ENCODE measurements at places on chromosomes 2 and 18.

- DNase-seq, result no peak
Observed at GRCh38 chr2:105522645-105523044, 123.8 kb upstream of the FHL2 start.

DNA sequence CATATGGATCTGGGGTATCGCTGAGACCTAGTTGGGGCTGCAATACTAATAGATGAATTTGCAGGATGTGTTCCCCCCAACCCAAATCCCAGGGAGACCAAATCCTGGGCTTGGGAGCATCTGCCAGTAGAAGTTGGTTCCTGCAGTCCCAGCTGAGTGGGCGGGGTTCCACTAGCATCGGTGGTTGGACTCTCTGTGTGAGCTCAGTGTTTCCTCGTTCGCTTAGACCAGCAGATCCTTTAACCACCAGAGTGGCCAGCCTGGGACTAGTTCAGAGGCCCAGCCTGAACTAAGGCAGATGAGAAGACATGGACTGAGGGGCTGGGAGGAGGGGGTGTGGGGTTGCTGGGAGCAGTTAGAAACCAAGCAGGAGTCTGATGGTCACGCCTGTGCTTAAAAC, 40.7 kb downstream of the PCARE start:
- DNase-seq, result no peak

DNA sequence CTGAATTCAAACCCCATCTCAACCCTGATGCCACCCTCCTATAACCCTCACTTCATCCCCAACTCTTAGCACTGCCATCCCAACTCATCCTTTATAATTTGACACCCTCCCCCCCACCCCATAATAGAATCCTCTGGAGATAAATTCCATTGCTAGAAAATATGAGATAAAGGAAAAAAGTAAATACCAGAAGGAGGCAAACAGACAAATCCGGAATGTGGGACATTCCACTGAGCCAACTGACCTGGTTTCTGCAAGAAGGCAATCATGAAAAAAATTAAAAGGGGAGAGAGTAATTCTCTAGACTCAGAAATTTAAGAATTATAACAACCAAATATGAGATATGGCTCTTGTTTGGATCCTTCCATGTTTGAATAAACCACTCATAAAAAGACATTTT, 132.4 kb downstream of the CYP26B1 start:
- no peak for DNase-seq

GRCh38 chr2:117557626-117558025, 256.9 kb upstream of the DDX18 start:
- DNase-seq, result no peak

GRCh38 chr2:44744961-44745892, 196.3 kb upstream of the SIX3 start:
- DNase-seq, result no peak

- DNase-seq, result no peak
Observed at GRCh38 chr2:205119136-205119535, 563.2 kb upstream of the NRP2 start.

- DNase-seq, result no peak
Observed at GRCh38 chr2:173607606-173608311, 253.1 kb downstream of the CDCA7 start.

DNA sequence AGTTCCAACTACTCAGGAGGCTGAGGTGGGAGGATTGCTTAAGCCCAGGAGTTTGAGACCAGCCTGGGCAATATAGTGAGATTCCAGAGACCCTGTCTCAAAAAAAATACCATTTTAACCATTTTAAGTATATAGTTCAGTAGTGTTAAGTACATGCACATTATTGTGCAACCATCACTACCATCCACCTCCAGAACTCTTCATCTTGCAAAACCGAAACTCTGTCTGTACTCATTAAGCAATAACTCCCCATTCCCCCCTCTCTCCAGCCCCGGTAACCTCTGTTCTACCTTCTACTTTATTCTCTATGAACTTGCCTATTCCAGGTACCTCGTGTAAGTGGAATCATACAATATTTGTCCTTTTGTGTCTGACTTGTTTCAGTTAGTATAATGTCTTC, 86.4 kb downstream of the GFPT1 start:
- no peak for DNase-seq

DNA sequence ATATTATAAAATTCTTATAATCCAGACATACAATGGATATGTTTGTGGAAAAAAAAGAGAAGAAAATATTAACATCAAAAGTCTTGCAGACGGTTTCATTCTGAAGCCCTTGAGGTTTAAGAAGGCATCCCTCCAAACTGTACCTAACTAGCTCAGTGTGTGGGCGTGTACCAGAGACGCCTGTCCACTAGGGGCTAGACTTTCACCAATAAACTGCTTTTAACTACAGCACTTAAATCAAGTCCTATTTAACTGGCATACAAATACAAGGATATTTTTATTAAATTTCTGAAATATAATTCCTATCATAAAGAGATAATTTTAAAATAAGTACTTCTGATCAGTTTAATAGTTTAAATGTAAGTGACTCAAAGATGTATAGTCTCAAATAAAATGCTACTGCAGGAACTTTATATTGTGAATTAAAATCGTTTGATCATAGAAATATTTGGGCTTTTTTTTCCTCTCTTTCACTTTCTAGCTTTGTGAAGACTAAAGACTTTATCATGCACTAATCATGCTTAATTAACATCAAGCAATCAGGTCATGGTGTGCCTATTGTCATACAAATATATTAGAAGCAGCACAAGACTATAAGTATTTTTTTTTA, 437.7 kb downstream of the SATB2 start:
- no peak for DNase-seq

DNA sequence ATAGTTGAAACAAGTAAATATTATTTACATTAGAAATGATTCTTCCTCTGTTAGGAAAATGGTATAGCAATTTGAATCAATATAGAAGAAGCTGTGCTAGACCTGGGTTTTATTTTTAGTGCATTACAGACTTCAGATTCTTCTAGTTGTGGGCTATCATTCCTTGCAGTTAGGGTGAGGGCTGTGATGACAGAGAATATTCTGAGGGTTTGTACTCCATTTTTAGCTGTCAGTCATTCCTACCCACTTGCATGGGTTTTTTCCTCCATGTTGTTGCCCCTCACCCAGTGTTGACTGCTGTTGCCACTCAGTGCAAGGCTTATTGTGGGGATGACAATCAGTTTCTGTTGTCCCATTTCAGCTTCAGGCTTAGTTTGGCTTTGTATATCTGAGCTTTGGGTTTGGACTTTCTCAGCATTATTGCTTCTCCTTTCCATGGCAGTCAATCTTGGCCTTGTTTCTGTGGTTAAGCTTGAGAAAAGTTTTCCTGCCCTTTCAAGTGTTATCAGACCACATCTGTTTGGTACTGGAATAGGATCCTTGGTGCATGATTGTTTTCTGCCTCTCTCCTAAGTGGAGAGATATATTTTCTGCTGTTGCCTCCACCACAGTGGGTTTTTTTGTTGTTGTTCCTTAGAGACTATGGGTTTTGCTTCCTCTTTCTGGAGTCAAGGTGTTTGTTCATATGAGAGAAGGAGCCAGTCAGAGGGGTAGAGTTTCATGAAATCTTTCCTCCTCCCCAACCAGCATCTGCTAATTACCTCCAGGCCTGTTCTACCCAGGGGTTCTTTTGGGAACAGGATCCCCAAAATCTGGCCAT, 312.7 kb upstream of the CWC22 start:
- no peak for DNase-seq
